Right lobe of liver (tissue), 6 donors: ENCODE measurements at places on chromosomes 16 and 17. TPM values are rescaled to one million over a fixed set of nuclear protein-coding genes. Genes with fewer than 3 reads are reported as not detected.

MT1G gene
- total RNA-seq: 1,230 TPM

MOSMO gene
- total RNA-seq: 13.4 TPM

KRT20 gene
- not detected for total RNA-seq

PITPNM3 gene
- 3.8 TPM for total RNA-seq

TNFRSF17 gene
- not detected for total RNA-seq

PKMYT1 gene
- 2.1 TPM for total RNA-seq

COPZ2 gene
- 18.9 TPM for total RNA-seq
